Eye (tissue), 1 donor: ENCODE measurements at places on chromosomes 4 and X.
A peak's percentile ranks its signal among the peaks of the same experiment; 100 is the strongest.

DNA sequence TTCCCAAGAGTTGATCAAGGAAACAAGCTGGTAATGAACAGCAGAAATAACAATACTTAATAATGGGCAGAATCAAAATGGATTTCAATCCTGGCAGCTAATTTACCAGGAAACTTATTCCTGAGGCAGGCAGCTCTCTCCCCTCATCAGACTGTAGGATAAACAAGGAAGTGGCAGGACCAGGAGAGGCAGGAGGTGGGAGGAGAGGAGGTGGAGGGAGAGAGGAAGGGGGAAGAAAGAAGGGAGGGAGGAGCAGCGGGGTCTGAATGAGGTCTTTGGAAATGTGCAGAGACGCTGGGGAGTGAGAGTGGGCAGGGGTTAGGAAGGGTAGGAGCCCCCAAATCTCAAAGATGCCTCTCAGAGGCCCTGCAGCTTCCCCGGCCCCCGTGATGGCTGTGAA is 231.5 kb downstream of the BCOR start:
- no peak for DNase-seq

DNA sequence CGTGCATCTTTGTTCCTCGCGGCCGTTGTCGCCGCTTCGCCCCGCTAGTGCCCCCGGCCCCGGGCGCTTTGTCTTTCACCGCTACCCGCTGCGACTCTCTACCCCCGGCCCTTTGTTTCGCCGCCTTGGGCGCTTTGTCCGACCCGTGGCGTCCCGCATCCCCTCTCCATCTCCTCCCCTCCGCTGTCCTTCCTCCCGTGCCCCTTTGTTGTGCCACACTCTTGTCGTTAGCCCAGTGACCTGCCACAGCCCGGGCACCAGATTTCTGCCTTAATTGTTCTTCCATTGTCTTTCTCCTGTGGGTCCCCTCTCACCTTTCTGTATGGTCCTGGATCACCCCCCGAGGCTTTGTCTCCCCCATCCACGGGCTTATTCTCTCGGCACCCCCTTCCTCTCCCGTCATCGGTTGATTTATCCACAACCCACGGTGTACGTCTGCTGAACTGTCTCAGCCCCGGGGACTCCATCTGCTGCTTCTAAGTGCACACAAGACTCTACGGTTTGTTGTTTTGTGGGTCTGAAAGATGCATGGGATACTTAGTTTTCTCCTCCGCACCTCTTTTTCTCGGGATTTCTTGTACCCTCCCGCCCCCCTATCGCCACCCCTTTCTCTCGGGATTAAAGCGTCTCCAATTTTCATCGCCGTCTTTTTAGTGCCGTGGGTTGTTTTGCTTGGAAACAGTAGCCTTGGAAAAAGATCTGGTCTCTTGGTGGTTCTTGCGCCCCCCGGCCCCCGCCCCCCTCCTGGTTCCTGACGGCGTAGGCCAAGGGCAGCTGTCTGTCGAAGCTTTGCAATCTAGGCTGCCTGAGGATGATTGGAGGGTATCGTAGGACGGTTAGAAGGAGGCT is 783 bp downstream of the RBPJ start:
- peak; percentile 87 for DNase-seq

DNA sequence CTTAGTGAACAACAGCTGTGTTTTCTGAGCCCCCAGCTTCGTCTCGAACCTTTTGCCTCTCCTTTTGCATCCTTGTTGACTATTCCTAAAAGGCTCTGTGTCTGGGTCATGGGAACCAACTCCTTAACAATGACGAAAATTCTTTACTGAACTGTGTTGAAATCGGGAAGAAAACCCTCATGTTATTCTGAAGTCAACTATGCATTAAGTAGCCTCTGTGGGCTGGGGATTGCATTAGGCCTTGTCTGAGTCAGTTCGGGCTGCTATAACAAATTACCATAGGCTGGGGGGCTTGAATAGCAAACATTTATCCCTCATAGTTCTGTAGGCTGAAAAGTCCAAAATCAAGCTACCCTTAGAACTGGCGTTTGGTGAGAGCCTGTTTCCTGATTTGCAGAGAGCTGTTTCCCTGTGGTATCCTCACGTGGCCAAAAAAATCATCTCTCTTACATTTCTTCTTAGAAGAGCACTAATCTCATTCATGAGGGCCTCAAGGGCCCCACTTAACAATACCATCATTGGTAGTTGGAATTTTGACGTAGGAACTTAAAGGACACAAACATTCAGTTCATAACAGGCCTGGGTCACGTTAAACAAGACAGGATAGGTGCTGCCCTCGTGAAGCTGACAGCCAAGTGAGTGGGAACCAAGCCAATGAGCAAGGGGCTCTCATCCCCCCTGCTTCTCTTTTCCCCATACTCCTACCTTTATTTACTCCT is 75.9 kb downstream of the CLNK start:
- DNase-seq: no peak

DNA sequence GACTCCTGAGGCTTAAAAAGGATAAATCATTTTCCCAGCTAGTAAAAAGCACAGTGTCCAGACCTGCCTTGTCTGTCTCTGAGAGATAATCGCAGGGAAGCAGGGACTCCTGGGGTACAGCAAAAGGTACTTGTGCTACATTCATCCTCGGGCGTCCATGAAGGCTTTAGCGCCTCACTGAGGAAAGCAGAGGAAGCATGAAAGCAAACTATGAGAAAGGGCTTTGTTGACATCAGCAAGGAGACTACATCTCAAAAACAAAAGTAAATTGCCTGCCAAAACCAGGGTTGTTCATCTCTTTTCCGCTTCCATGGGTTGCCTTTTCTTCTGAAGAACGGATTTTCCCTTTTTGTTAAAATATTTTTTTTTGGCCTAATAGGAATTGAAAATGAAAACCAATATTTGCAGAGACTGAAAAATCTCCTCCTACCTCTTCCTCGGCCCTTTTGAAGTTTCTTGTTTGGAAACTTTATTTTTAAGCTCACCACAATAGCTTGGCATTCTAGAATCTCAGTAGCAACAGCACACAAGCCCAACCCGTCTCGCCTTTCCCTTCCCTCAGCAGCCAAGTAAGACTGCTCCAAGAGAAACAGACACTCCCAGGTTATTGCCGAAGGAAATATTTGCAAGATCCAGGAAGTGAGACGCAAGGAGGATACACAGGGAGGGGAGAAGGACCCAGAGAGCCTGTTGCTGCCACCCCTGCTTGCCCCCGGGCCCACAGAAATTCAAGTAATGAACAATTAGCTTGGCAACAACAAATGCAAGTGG is 148.3 kb upstream of the DGKK start:
- DNase-seq: peak; percentile 2

- DNase-seq: no peak
Measured at GRCh38 chr4:35966566-35966965, 277.7 kb downstream of the ARAP2 start.

- DNase-seq: no peak
Measured at GRCh38 chr4:56080384-56080783, 131.6 kb downstream of the CEP135 start.
